ENCODE measurements at places on chromosomes 1 and 21.

DNA sequence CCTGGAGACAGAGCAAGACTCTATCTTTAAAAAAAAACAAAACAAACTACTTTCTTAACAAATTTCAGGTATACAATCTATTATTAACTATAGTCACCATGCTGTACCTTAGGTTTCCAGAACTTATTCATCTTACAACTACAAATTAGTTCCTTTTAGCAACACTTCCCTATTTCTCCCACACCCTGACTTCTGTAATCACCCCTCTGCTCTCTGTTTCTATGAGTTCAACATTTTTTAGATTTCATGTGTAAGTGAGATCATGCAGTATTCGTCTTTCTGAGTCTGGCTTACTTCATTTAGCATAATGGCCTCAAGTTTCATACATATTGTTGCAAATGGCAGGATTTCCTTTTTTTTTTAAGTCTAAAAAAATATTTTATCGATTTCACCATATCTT, 77.9 kb upstream of the LPGAT1 start:
- no peak for DNase-seq

GRCh38 chr1:23452011-23452411, 27.5 kb upstream of the TCEA3 start:
- peak; percentile 30 for DNase-seq

DNA sequence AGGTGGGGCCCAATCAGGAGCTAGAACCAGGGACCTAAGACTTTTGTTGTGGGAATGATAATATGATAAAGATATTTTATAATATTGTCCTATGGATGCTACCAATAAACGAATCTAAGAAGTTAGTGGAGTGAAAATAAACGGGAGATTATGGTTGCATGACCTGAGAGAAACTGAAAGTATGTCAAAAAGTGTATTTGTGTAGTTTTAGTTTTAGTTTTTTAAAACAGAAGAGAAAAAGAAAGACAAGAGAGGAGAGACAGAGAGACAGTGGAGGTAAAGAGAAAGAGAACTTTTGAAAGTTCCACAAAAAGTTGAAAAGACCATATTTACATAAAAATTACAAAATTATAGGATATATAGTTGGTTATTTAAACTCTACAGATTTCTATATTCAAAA, 64.1 kb upstream of the TMPRSS15 start:
- DNase-seq: no peak

DNA sequence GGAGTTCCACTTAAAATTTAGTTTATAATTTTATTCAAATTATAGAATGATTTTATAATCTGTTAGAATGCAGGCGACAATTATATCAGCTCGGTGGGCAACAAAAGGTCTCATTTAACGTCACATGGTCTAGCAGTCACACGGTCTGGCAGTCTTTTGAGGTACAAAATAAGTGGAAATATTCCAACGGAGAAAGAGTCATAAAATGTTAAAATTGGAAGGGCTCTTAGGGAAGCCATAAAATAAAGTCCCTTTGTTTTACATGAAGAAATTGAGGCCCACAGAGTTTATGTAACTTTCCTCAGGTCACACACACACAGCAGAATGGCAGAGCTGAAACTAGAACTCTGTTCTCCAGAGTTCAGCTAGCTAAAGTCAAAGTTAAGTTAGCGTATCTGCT, 84.4 kb upstream of the QSOX1 start:
- no peak for DNase-seq

Data from stimulated activated CD8-positive, alpha-beta memory T cell treated with anti-CD3 and anti-CD28 coated beads, Interleukin-4, amount 100 ng/mL, for 48 hours (primary cell).